ENCODE measurements at places on chromosomes 2 and 18.
A peak's percentile ranks its signal among the peaks of the same experiment; 100 is the strongest.

DNA sequence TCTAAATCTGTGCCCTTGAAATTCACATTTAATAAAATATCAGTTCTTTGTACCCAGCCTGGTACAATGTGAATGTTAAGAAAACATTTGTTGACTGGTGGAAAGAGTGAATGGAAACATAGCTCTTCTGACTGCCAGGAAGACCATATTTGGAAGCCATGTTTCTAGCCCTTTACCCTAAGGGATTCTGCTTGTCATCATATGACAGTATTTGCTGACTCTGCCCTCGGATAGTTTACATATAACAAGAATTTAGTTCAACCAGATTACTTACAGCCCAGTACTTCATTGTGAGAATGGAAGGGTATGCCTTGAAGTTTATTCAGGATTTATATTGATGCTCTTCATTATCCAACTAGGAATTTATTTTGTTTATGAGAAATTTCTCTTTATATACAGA, 13.8 kb upstream of the KCNS3 start:
- DNase-seq = no peak

- DNase-seq = no peak
Measured at GRCh38 chr2:229027353-229028105, 243.6 kb downstream of the PID1 start.

DNA sequence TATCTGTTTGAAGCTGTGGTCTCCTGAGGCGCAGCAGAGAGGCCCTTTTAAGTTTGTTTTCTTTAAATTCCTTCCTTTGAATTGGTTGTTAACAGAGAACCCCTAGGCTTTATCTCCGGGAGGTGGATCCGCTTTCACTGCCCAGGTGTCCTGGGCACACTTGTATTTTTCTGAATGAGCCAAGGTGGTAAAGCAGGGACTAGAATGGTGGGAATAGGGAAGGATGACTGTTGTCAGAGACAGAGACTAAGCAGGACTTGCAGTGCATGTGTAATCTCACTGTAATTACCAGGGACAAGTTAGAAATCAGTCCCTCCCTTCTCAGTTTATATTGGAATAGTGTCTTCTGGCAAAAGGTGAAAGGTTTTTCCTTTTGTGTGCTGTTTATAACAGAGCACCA, 72.8 kb downstream of the PHLPP1 start:
- no peak for DNase-seq

DNA sequence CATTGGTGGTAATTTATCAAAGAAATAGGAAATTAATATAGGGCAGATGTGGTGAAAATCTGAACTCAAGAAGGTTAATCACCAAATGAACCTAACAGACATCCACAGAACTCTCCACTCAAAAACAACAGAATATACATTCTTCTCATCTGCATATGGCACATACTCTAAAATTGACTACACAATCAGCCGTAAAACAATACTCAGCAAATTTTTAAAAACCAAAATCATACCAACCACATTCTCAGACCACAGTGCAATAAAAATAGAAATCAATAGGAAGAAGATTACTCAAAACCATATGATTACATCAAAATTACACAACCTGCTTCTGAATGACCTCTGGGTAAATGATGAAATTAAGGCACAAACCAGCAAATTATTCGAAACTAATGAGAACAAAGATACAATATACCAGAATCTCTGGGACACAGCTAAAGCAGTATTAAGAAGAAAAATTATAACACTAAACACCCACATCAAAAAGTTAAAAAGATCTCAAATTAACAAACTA, 31.0 kb downstream of the RBM43 start:
- DNase-seq = no peak

- DNase-seq = no peak
Measured at GRCh38 chr2:157477919-157478318, 34.0 kb upstream of the CYTIP start.

GRCh38 chr2:235539773-235540172, 45.9 kb downstream of the AGAP1 start:
- no peak for DNase-seq

DNA sequence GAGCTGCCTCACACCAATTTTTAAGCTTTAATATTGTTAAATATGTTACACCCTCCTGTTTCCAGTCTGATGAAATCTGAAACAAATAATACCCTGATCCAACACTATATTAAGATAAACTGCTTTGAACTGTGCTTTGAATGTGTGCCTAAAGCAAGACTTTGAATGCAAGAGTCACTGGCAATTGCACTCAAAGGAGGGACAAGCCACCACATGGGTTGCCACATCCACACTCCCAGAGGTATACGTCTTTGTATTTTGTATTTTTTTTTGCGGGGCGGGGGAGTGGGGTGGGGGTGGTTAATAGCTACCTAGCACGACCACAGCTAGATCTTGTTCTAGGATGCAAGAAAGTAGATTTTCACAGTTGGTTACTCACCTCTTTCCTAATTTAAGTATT, 1.8 kb upstream of the ZEB2 start:
- no peak for DNase-seq

DNA sequence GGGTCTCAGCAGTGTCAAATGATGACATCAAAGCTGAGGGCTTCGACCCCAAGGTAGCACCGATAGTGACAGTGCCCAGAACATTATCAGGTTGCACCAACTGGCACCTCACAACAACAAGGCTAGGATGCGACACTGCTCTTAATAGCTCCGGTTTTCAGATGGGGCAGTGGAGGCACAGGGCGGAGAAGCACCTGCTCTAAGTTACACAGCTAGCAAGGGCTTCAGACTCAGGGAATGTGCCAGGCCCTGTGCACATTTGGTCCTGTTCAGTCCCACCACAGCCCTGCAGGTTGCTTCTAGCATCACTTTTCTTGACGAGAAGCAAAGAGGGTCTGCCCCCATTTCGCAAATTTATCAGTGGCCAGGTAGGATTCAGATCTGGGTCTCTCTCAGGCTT, 74.1 kb downstream of the DGKD start:
- no peak for DNase-seq

- DNase-seq = no peak
Measured at GRCh38 chr2:46827274-46828134, 88.1 kb downstream of the MCFD2 start.

DNA sequence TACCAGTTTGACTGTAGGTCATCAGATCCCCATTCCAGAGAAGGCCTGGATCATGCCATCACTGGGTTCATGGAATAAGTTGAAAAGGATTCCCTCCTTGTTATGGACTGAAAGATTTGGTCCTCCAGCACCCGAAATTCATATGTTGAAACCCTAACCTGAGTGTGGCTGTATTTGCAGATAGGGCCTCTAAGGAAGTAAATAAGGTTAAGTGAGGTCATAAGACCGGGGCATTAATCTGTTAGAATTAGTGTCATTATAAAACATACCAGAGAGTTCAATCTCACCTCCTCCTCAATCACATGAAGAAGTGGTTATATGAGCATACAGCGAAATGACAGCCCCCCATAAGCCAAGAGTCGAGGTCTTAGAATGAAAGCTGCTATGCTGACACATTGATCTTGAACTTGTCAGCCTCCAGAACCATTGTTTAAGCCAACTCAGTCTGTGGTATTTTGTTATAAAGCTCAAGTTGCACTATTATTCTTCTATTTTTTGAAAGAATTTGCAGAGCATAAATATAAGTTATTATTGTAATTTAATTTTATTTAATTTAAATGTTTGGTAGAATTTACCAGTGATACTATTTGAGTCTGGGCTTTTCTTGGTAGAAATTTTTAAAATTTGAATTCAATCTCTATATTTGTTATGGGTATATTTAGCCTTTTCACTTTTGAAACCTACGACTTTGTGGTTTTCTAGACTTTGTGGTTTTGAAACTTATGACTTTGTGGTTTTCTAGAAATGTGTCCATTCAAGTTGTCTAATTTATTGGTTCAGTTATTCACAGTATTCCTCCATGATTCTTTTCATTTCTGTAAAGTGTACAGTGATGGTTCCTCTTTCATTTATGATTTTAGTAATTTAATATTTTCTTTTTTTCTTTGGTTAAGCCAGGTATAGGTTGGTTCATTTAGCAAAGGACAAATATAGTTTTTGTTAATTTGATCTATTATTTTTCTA, 1206.7 kb upstream of the CDH2 start:
- DNase-seq = no peak

DNA sequence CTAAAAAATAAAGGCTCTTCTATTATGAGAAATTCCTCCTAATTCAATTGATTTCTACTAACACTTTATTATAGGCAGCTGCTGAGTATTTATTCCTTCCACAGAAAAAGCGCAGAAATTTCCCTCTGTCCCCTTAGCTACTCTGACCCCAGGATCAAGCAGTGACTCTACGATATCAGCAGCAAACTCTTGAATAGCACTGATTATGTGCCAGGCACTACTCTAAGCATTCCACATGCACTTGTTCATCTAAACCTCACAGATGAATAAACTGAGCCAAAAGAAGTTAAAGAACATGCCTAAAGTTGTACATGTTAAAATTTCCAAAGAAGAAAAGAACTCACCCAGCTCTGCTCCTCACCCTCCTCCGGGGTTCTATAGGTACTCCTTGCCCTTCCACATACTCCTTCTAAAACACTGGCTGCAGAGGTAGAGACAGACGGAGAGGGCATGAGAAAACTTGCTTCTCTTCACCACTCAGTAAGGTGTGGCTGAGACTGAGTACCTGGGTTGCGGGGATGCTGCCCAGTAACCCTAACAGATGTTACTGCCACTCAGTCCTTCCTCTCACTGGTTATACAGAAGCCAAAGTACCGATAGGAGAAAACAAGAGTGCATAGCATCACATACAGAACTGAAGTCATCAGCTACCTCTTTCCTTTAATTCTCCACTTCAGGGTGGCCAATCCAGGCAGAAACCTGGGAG, 9.9 kb downstream of the C1D start:
- no peak for DNase-seq

GRCh38 chr18:8341481-8342230, 267.6 kb upstream of the RAB12 start:
- peak; percentile 87 for DNase-seq

DNA sequence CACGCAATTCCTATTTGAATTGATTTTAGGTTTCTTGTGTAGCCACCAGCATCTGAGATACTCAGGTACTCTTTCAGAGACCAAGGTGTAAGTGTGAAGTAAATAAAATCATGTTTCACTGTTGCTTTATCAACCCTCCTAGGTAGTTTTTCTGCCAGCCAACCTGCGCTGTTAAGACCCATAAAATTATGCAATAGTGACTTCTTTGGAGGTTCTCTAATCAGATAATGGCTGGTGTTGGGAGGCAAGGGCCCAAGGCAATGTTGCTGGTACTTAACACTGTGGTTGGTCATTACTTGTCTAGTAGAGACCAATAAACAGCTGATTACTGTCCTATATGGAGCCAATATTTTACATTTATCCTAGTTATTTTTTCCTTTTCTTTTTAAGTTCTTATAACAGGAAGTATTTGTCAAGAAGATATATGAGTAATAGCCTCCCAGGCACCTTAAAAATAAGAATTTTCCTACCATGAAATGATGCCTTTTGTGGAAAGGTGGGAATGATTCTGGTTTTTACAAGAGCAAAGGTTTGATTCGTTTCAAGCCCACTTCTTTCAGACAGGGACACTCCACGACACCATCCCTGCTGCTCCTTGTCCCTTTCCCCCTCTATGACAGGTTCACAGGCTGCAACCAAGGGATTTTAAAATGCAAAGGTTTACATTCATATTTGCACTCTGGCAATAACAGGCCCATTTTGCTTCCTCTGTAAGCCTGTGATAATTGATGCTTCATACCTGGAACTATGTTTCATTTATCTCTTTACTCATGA, 259.3 kb downstream of the MEIS1 start:
- DNase-seq = no peak

GRCh38 chr18:3597409-3598357, 147.7 kb downstream of the TGIF1 start:
- no peak for DNase-seq

- DNase-seq = no peak
Measured at GRCh38 chr2:111936881-111937280, 38.5 kb downstream of the MERTK start.

Measured in kidney glomerular epithelial cell (primary cell).